EL (cell line): ENCODE measurements at places on chromosomes 1 and 21.

DNA sequence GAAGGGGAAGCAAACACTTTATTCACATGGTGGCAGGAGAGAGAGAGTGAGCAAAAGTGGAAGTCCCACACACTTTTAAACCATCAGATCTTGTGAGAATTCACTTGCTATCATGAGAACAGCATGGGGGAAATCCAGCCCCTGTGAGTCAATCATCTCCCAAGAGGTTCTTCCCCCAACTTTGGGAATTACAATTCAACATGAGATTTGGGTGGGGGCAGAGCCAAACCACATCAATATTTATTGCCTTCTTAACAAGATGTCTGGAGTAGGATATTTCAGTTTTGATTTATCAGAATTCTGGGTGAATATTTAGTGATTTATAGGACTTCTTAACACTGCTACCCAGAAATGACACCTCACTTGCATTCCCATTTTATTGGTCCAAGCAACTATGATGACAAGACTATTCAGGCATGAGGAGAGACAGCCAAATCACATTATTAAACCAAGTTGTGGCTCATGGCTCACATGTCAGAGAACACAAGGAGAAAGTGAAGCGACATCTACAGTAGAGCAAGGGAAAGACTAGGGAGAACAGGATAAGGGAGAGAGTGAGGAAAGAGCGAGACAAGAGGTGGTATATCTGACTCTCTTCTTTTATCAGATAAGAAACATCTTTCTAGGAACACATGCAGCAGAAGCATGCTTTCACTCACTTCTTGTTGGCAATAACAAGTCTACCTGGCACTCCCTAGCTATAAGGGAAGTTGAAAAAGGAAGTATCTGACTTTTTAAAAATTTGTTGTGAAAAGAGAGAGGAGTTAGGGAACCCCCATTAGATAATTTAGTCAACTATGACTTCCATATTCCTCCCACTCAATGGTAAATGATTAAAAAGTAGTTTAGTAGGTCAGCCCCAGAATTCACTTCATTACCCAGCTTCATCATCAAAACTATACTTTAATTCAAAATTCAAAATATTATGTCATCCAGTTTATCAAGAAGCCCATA is 36.6 kb upstream of the PTPRC start:
- peak; percentile 59 for DNase-seq

- no peak for DNase-seq
Observed at GRCh38 chr1:3522564-3523265, 68.2 kb downstream of the ARHGEF16 start.

DNA sequence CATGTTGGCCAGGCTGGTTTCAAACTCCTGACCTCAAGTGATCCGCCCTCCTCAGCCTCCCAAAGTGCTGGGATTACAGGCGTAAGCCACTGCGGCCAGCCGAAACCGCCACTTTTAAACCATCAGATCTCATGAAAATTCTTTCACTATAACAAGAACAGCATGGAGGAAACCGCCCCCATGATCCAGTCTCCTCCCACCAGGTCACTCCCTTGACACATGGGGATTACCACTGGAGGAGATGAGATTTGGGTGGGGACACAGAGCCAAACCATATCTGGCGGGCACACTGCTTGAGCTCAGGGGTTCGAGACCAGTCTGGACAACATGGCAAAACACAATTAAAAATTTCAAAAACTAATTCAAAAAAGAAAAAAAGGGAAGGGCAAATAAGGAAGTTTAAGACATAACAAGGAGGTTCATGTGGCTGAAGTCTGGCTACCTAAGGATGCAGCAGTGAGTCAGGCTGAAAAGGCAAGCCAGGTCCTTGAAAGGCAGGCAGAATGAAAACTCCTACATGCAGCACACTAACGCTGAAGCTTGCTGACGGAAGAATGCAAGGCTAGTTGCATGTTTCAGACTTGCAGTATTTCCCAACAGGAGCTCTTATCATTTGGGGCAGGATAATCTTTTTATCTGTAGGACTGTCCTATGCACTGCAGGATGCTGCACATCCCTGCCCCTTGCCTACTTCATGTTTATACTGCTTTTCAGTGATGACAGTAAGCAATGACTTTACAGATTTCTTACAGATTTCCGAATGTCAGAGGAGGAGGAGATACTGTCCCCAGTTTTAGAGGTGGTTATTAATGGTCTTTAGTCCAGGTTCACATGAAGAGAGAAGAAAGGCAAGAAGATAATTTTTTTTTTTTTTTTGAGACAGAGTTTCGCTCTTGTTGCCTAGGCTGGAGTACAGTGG is 49.3 kb downstream of the FBXO42 start:
- no peak for DNase-seq

- no peak for DNase-seq
Observed at GRCh38 chr1:97245682-97246081, 524.1 kb downstream of the PTBP2 start.

GRCh38 chr21:33025489-33026442 is at the start of gene OLIG2:
OLIG2 (plus strand) TSS chr21:33025935; CDS start chr21:33026863, 928 bp downstream.
- DNase-seq: peak; percentile 36

- DNase-seq: no peak
Observed at GRCh38 chr21:39221282-39221996, 38.2 kb upstream of the PSMG1 start.

DNA sequence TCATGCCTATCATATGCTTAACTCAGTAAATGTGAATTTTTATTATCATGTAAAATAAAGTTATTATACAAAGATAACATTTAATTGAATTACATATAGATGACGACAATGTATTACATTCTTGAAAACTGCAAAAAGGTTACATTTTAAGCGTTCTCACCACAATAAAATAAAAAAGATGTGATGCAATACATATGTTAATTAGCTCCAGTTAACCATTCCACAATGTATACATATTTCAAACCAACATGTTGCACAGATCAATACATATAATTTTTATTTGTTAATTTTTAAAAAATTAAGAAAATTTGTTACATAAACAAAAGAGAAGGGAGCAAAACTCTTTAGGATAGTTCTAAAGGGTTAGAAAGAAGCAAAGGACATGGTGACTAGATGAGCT is 183.7 kb downstream of the VAV3 start:
- no peak for DNase-seq

- peak; percentile 66 for DNase-seq
Observed at GRCh38 chr1:117753652-117754051, 147.8 kb downstream of the TENT5C start.

DNA sequence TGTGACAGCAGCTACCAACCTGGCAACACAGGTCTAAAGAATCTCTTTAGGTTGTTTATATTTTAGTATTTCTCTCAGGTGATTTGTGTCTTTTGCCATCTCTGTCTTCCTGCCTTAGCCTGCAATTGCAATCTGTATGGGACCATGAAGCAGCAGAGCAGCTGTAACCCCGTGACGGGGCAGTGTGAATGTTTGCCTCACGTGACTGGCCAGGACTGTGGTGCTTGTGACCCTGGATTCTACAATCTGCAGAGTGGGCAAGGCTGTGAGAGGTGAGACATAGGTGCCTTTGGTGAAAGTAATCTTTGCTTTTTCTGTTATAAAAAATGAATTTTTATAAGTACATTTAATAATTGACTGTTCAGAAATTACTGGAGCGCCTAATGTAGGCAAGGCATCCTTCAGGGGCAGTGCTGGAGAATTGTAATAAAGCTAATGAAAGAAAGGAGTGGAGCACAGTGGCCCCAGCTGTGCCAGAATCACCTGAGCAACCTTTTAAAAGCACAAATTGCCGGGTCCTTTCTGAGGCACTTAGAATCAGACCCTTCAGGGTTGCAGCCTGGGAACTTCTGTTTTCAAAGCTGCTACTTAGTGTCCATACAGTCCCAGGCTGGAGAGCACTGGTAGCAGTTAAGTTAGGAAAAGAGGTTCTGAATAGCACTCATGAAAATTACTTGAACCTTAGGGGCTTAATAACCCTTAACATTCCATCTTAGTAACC is 60.6 kb upstream of the LAMC2 start:
- no peak for DNase-seq

- peak; percentile 75 for DNase-seq
Observed at GRCh38 chr1:26677306-26678115, 18.3 kb upstream of the ARID1A start.

- DNase-seq: no peak
Observed at GRCh38 chr21:35696644-35697043, 363.7 kb downstream of the SETD4 start.

DNA sequence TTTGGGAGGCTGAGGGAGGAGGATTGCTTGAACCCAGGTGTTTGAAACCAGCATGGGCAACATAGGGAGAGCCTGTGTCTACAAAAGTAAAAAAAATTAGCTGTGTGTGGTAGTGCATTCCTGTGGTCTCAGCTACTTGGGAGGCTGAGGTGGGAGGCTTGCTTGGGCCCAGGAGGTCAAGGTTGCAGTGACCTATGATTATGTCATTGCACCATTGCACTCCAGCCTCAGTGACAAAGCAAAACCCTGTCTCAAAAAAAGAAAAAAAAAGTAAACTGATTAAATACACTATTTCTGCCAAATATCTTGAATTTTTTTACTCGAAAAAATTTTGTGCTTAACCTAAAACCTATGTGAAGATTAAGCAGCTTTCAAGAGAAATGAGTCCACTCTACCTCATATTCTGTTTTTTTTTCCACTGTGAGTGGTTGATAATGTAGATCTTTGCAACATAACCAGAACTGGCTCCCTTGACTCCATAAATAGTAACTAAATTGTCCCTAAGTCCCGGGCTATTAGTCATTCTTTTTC is 19.4 kb upstream of the ZNF281 start:
- DNase-seq: peak; percentile 82

GRCh38 chr1:105483436-105483835 is 1573.0 kb upstream of the PRMT6 start:
- peak; percentile 26 for DNase-seq

DNA sequence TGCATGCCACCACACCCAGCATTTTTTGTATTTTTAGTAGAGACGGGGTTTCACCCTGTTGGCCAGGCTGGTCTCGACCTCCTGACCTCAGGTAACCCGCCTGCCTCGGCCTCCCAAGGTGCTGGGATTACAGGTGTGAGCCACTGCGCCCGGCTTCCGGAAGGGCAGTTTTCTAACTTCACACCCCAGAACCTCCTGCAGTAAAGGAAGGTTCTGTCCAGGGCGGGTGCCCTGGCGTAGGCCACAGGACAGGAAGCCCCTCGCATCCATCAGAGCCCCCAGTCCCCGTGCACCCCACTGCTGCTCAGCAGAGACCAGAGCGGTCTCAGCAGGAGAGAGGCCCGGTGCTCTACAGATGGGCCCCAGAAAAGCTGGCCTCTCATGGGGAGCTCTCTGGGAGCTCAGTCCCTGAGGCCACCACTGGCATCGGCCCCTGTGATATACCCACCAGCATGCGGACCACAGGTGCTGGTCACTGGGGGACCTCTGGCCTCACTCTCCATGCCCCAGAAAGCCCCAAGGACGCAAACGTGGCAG is 4.1 kb upstream of the DNMT3L start:
- no peak for DNase-seq

- DNase-seq: no peak
Observed at GRCh38 chr1:89170170-89171066, 5.4 kb downstream of the GBP7 start.

GRCh38 chr21:38337793-38338192 is 81.0 kb downstream of the KCNJ15 start:
- no peak for DNase-seq

GRCh38 chr1:228314658-228315483 is 91.8 kb downstream of the TRIM11 start:
- DNase-seq: no peak

- peak; percentile 31 for DNase-seq
Observed at GRCh38 chr1:3501856-3502640, 47.6 kb downstream of the ARHGEF16 start.

- DNase-seq: no peak
Observed at GRCh38 chr1:157084720-157085119, 14.9 kb downstream of the ETV3L start.

DNA sequence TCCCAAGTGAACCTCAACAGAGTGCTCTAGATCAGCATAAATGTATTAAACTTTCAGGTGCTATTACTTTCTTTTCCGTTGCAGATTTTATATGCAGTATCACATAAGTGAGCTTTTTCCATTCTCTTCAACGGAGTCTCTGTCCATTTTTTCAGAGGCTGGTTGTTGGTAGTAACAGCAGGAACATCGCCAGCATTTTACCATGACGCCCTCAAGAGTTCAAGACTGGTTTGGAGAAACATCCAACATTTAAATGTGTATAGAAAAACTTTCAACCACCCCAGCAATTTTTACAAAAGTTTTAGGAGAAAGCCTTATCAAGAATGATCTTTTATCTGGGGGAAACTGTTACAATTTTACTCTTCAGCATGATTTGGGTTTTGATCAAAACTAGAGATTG is 117.0 kb downstream of the TGFB2 start:
- no peak for DNase-seq

- peak; percentile 69 for DNase-seq
Observed at GRCh38 chr1:115277276-115277675, 60.8 kb downstream of the NGF start.

- no peak for DNase-seq
Observed at GRCh38 chr1:50994997-50995396, 25.0 kb downstream of the CDKN2C start.

DNA sequence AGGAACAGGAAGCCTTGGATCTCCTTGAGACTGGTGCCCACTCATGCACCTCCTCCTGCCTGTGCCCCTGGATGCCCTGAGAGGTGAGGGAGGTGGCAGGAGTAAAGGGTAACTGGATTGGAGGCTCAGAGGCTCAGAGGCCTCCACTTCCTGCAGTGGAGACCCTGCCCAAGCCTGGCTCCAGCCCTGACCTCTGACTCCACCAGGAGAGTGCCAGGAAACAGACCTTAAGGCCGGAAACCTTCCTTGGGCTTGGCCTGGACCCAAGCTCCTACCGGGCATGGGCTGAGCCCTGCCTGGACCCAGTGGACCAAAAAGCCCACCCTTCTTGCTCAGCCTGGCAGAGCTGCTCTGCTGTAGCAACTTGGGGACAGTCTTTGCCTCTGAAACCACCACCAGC is 15.0 kb upstream of the CELA3B start:
- DNase-seq: no peak

DNA sequence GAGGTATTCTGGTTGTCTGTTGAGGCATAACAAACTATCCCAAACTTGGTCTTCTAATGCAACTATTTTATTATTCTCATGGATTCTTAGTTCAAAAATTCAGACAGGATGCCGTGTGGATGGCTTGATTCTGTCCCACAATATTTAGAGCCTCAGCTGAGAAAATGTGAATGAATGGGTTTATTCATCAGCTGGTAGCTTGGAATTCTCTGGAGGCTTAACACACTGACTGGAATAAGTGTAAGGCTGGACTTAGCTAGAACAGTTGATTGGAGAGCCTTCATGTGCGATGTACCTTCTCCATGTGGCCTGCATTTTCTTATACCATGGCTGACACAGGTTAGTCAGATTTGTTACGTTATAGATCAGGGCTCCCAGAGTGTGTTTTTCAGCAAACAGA is 30.8 kb downstream of the TNNI3K start:
- DNase-seq: no peak

DNA sequence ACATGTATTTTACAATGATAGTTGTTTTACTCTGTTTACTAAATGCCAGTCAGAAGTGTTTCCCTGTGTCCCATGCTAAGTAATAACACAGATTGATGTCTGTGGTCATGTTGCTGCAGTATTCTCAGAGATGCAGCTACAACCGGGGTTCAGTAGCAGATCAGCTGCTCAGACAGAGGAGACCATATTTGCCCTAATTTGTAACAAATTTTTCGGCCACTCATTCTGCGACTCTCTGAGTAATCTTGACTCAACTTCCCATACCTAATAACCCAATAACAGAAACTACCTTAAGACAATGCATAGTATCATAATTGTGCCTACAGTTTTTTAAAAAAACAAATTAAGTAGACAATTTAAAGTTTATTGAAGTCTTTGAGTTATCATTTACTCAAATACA is 32.6 kb downstream of the NIBAN1 start:
- no peak for DNase-seq
